ENCODE measurements at places on chromosomes 6 and 20.

DNA sequence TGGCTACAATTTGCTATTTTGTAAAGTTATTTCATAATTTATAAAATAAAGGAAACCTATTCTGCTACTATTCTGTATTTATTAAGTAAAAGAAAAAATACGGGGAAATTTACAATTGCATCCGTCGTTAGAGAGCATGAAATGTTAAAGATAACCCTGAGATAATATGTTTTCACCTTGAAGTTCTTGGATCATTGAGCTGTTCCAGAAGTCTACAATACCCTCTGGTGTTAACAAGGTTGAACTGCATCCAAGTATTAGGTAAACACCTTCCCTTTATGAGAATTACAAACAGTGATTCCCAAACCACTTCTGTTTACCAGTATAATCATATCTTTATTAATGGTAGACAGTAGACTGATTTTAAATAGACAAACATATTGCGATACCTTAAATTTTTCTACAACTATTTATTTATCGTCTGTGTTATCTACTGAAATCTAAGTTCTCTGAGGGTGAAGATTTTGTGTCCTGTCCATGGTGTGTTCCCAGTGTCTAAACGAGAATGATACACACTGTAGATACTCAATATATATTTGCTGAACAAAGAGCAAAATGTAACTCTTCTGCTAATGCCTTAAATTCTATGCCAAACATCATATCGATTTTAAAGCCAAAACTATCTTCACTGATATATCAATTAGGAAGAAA, 28.2 kb downstream of the TBC1D32 start:
- peak; percentile 62 for DNase-seq

DNA sequence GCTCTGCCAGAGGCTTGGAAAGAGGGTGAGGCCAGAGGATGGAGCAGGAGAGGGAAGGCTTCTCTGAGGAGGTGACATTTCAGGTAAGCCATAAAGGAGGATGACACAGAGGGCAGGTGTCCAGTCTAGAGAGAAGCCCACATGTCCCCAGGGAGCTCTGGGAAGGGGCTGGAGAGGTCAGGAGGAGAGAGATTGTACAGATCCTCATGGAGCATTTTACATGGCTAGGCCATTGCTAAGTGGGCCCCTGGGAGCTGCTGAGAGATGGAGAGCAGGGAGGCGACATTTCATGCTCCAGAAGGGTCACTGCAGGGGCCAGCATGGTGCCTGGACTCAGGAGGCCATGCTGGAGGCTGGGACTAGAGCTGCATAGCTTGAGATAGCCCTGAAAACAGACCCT, 124.5 kb downstream of the TOX2 start:
- no peak for DNase-seq

GRCh38 chr6:147873816-147874215, 365.3 kb downstream of the SAMD5 start:
- DNase-seq = no peak

- DNase-seq = no peak
Measured at GRCh38 chr20:54212226-54212625, 4.3 kb downstream of the PFDN4 start.

All from hematopoietic multipotent progenitor cell treated with erythropoietin and hydrocortisone succinate and interleukin-3 and kit ligand, for 8 days (in vitro differentiated cells).